ENCODE measurements at places on chromosomes 6 and 20.

DNA sequence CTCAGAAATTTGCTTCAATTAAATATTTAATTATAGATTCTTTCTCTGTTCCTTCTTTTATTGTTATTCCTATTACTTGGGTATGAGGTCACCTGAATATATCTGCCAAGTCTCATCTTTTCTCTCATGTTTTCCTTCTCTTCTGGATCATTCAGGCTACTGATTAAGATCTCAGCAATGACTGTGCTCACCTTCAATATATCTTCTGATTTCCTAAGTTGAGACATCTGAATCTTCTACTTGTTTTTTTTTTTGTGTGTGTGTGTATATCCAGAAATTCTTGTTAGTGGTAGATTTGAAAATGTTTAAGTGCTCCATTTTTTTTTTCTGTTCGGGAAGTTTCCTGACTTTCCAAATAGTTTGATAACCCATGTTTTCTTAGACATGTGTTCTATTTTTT lies 108.0 kb downstream of the ADGRB3 start:
- DNase-seq, result no peak

DNA sequence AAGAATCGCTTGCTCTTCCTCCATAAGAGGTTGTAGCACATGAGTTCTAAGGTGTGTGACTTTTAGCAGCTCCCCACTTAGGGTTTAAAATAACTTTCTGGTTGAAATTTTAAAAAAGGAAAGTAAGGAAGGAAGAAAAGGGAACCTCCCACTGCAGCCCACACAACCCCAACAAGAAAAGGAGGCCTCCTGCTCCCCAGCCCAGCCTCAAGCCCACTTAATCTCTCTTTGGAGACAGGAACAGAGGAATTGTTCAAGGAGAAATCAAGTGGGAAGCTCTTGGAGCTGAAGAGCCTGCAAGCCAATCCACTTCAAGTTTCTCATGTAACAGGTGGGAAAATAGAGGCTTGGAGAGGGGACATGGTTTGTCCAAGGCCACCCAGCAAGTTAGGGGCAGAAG lies 39.1 kb upstream of the PREX1 start:
- DNase-seq, result no peak

GRCh38 chr20:59131551-59132285 lies 31.9 kb upstream of the ZNF831 start:
- DNase-seq, result no peak

DNA sequence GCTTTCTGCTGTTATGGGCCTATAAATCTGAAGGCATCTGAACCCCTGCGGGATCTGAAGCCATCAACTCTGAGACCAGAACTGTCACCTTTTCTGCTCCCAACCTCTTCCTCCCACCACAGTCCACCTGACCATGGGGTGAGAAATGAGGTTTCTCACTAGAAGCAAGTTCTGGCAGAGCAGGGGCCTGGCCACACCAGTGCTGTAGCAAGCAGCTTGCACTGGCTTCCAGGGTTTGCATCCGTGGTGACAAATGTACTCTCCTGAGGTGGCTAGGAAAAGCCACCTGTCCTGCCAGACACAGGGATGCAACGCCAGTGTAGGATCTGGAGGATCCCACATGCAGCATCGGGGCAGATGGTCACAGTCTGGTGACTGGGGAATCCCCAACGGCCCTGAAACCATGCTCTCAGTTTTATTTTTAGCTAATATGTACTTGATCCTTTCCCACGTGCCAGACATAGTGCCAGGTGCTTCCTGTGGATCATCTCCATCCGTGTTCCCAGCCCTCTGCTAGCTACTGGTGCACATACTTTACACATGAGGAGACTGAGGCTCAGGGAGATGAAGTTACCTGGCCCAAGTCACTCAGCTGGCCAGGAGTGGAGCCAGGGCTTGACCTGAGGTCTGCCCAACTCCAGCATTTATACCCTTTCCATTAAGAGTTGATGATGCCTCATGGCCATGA lies 122.1 kb upstream of the SPACA1 start:
- no peak for DNase-seq

DNA sequence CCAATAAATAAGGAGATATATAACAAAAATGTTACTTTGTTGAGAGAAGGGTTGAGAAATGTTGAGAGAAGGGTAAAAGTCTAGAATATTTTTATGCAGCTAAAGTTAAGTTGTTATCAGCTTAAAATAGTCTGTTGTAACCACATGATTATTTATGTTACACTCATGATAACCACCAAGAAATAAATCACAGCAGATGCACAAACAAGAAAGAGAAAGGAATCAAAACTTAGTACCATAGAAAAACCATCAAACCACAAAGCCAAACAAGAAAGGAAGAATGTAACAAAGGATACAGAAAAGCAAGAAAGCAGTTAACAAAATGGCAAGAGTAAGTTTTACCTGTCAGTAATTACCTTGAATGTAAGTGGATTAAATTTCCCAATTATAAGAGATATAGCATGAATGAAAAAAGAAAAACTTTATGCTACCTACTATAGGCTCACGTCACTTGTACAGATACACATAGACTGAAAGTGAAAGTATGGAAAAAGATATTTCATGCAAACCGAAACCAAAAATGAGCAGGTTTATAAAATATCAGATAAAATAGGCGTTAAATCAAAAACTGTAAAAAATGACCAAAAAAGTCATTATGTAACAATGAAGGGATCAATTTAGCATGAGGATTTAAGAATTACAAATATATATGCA lies 93.6 kb downstream of the STXBP5 start:
- DNase-seq, result no peak

GRCh38 chr6:56795466-56796195 lies 152.9 kb upstream of the DST start:
- DNase-seq, result no peak

GRCh38 chr6:167394339-167394738 lies 69.5 kb downstream of the TTLL2 start:
- DNase-seq, result no peak

- DNase-seq, result no peak
Measured at GRCh38 chr6:21873562-21873961, 280.0 kb downstream of the SOX4 start.

DNA sequence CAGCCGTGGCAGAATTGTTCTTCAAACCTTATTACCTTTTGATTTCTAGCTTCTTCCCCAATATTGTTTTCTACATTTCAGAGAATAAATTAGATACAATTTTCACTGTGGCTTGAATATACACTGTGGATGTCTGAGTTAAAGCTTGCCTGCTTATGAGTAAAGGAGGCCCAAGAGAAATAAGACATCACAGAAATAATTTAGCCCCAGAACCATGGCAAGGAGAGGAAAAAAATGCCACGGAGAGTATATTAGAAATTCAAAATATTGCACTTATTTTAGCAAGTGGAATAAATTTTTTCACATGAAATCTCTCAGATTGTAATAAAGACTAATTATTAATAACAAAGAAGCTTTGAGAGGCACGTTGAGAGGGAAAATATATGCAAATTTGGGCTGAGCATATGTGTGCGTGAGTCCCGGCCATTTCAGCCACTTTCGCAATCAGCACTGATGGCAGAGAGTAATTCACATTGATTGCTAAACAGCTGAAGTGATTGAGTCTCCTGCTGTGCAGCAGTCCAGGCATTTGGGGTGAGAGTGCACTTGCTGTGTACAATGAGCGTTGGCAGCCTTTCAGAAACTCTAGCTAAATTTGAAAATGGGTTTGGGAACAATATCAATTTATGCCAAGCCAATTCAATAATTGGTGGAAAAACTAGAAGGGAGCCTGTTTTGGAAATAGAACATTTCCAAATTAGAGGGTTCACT lies 596.0 kb downstream of the EPM2A start:
- no peak for DNase-seq

DNA sequence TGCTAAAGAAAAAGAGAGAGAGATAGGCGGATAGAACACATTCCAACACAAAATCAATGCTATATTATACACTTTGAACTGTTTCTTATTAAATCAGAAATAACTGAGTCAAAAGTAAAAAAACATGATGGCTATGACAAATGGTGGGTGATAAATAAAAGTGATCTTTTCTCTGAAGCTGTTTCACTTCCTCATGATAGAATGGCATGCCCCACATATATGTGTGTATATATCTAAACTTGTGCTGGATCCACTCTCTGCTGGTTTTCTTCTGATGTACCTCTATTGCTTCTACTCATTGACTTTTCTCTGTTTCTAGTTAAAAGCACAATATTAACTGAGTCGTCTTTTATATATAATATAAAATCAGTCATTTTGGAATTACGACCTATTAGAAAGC lies 429.9 kb downstream of the PKHD1 start:
- no peak for DNase-seq

GRCh38 chr6:101163611-101164010 lies 229.9 kb upstream of the GRIK2 start:
- DNase-seq, result no peak

- no peak for DNase-seq
Measured at GRCh38 chr6:31538805-31539400, 2.9 kb downstream of the DDX39B start.

GRCh38 chr6:110408901-110409300 lies 6.5 kb downstream of the DDO start:
- no peak for DNase-seq

- DNase-seq, result no peak
Measured at GRCh38 chr6:13124131-13124530, 204.2 kb downstream of the TBC1D7 start.

DNA sequence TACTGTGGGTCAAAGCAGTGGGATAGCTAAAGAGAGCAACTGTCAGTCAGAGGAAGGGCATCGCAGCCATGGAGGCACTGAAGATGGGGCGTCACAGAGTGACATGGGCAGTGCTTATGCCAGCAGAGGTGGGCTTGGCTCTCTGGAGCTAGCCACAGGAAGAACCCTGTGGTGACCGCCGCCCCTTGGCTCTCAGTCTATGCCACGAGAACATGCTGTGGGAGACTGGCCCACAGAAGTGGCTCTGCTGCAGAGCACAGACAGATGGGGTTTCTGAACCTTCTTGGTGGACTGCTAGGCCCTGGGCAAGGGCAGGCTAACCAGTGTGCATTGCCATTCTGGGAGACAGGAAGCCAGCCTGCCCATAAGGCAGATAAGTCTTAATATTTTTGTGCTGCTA lies 290.0 kb upstream of the SUPT3H start:
- DNase-seq, result no peak

DNA sequence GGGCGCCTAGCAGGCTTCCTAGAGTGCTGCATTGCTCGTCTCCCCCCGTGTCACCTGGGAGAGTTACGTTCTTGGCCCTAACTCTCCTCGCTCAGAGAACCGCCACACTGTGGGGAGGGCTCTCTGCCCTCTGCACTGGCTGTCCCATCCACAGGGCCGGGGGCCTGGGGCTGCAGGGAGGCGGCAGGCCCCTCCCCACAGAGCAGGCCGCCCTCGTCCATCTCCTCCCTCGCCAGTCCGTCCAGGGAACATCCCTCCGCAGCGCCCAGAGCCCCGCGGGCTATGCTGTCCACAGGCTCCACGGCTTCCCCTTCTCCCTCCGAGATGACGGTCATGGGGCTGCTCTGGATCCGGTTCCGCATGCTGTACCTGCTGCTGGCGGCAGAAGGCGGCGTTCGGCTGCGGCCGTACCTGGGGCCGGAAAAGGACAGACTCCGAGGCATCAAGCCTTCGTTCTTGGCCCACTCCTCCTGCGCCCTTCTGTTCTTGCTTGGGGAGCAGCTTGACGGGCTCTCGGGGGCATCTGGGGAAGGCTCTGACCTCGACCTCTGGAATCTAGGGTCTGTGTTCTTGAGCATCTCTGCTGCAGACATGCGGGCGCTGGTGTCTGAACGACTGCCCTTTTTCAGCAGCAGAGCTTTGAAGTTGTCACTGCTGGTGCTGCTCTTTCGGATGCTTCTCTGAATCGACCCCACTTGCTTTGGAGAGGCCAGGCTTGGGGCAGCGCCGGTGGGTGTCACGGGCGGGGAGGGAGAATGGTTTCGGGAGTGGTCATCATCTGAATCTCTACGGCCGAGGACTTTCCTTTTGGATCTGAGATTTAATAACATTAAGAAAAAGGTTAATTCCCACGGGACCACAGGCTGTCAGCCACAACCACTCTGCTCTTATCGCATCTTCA lies 20.2 kb downstream of the HEBP2 start:
- no peak for DNase-seq

DNA sequence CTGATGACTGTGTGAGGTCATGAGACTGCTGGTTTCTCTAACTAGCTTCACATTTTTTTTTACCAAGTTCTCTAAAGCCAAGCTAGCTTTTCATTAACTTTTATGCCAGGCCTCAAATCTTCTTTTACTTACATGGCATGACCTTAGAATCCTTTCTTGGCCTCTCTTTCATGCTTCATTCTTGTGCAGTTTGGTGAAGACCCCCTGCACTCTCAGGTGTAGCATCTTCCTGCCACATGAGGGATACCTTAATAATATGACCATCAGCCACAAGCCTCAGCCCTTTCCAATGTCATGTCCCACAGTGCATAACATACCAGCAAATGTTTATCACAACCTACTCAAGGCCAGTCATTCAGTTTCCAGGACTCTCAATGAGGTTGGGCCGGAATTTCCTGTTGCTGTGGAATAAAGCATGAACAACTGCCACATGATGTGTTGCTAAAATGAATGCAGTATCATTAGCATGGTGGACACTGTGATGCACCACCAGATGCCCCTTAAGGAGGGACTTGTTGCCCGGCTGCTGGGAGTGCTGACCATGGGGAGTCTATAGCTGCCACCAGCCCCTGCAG lies 72.2 kb downstream of the RIN2 start:
- no peak for DNase-seq

Data from T-helper 22 cell (primary cell).